Cerebellar nuclear complex (tissue), 1 donor: ENCODE measurements at places on chromosomes 12 and 14.

GRCh38 chr12:102063069-102063468, 1.3 kb upstream of the WASHC3 start:
- DNase-seq: no peak

- DNase-seq: no peak
Measured at GRCh38 chr14:20546877-20547276, 14.0 kb downstream of the RNASE9 start.

- no peak for DNase-seq
Measured at GRCh38 chr14:95774265-95775160, 60.6 kb upstream of the TCL1A start.

DNA sequence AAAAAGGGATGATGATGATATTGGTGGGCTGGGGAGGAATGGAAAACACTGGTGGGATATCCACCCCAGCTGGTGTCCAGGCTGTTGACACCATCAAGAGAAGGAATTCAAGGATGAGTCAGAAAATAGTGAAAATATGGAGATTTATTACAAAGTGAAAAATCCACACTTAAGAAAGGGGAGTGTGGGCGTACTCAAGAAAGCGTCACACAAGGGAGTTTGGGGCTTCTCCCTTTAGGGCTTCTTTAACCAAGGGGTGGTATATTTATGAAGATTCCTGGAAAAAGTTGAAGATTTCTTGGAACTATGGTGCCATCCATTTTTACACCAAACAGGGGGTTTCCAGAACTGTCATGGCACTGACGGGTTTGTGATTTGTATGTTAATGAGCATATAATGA, 63.1 kb upstream of the ARID2 start:
- DNase-seq: no peak

GRCh38 chr12:113239811-113240331, 18.6 kb downstream of the TPCN1 start:
- peak; percentile 13 for DNase-seq

- DNase-seq: no peak
Measured at GRCh38 chr14:106875503-106875902, 1349.1 kb downstream of the TMEM121 start.

GRCh38 chr12:110345176-110345661, 58.3 kb downstream of the ANAPC7 start:
- DNase-seq: no peak

DNA sequence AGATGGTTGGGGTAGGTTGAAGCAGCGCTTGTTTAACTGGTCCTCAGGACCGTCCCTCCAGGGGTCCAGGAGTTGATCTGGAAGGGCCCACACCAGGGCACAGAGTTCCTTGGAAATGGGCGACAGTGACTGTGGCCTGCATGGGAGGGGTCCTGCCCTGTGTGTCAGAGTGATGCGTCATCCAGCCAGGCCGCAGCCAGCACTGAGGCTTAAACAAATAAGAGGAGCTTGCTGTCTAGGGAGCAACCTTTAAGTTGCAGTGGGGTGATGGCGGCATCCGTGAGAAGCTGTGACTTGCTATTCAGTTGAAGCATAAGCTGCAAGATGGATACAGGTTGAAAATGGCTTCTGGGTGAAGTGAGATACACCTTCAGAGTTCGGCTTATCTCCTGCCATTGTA, 20.2 kb downstream of the DCAF4 start:
- no peak for DNase-seq

DNA sequence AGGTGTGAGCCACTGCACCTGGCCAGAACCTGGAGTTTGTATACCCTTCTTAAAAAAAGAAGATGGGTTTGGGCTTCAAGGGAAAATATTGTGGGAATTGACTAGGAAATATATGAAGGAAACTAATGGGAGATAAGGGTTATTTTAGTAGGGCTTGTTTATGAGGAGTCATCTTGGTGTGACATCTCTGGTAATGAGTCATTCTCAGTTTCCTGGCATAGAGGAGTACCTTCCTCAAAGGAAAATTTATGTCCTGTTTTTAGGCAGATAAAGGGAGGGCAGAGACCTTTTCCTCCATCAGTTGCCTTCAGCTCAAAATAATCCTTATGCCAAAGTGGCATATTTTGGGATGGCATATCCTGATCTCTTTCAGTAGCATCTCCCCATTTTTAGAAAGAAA, 30.6 kb upstream of the NFKBIA start:
- no peak for DNase-seq

GRCh38 chr14:68866991-68867533, 74.2 kb upstream of the ZFP36L1 start:
- DNase-seq: no peak

GRCh38 chr12:3935078-3935477, 61.9 kb upstream of the PARP11 start:
- no peak for DNase-seq

GRCh38 chr14:59107819-59108218, 80.6 kb upstream of the DAAM1 start:
- no peak for DNase-seq

DNA sequence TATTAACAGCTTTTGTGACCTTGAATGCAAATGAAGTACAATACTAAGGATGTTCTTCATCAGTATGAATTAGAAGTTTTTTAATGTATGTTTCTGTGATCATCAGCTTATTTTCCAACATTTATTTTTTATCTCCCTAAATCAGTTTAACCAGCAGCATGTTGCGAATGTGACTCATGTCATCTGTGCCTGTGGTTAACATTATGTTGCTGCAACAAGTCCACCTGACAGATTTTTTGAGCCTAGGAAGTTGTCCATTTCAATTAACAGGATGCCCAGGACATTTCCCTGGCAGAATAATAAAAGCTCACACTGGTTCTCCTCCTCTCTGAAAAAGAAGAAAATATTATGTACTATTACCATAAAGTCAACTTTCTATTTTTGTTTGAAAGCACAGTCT, 155.5 kb downstream of the SYT1 start:
- no peak for DNase-seq

GRCh38 chr12:109773384-109774011, 59.7 kb downstream of the TRPV4 start:
- no peak for DNase-seq
